ENCODE measurements at places on chromosomes 13 and 19. TPM values are rescaled to one million over a fixed set of nuclear protein-coding genes. Genes with fewer than 3 reads are reported as not detected.
A peak's percentile ranks its signal among the peaks of the same experiment; 100 is the strongest.

DNA sequence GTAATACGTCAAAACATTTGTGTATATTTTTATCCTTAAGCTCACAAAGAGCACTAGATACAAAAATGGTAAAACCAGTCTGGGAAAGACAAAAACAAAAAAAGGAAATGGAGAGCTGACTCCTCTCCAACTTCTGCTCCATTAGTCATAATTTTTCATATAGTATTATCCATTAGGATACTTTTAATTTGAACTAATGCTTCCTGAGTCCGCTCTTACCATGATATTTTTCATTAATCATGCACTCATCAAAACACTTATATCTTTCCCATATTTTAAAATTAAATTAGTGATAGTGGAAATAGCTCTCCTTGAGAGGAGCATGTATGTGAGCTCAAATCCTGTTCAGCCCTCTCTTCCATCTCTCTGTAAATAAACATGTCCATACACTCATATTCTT, 1093.0 kb upstream of the MIR17HG start:
- H3K27ac ChIP-seq: no peak overlapping the region
- DNase-seq: no peak
- no peaks in the 10 kb centered on the region for H3K4me1 ChIP-seq

Gene GZMM
- not detected for total RNA-seq

DNA sequence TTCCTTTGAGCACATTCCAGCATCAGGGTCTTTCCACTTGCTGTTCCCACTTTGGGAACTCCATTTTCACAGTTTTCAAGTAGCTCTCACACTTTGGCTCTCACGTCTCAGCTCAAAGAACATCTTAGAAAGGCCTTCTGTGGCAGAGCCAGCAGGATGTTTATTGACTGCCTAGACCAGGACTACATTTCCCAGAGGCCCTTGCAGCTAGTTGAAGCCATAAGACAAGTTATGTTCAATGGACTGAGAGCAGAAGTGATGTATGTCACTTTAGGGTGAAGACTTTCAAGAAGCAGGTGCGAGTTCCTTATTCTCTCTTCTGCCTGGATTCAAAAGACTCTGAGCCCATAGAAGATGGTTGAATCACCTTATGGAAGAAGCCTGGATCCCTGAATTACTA, 4.3 kb upstream of the HAUS5 start:
- H3K27me3 ChIP-seq: no peaks in the 10 kb centered on the region
- no peaks in the 10 kb centered on the region for H3K36me3 ChIP-seq
- no peak overlapping the region for H3K4me3 ChIP-seq
- no peaks in the 10 kb centered on the region for H3K4me1 ChIP-seq
- no peak for DNase-seq
- H3K27ac ChIP-seq: no peak overlapping the region

Gene PKN1
- 41.4 TPM for total RNA-seq

Gene LGALS7B
- not detected for total RNA-seq

DNA sequence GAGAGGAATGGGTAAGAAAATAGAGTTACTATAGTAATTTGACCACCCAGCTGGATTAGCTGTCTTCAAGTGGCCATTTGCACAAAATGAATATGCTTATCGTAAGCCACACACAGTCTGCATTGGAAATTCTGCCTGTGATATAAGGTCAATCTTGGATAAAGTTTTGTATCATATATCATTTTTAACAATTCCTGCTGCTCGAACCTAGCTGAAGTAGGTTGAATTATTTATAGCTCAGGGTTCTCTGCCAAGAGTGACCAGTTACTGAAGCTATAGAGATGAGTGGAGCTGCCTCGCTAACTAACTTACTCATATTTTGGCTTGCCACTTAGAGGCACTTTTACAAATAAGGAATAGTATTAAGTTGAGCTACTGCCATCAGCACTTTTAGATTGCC, 220.9 kb downstream of the RGCC start:
- H3K27ac ChIP-seq: no peak overlapping the region
- H3K4me1 ChIP-seq: peaks cover 4% of the 10 kb centered on the region
- H3K36me3 ChIP-seq: no peaks in the 10 kb centered on the region
- DNase-seq: peak; percentile 67
- no peak overlapping the region for H3K4me3 ChIP-seq
- H3K27me3 ChIP-seq: no peaks in the 10 kb centered on the region

DNA sequence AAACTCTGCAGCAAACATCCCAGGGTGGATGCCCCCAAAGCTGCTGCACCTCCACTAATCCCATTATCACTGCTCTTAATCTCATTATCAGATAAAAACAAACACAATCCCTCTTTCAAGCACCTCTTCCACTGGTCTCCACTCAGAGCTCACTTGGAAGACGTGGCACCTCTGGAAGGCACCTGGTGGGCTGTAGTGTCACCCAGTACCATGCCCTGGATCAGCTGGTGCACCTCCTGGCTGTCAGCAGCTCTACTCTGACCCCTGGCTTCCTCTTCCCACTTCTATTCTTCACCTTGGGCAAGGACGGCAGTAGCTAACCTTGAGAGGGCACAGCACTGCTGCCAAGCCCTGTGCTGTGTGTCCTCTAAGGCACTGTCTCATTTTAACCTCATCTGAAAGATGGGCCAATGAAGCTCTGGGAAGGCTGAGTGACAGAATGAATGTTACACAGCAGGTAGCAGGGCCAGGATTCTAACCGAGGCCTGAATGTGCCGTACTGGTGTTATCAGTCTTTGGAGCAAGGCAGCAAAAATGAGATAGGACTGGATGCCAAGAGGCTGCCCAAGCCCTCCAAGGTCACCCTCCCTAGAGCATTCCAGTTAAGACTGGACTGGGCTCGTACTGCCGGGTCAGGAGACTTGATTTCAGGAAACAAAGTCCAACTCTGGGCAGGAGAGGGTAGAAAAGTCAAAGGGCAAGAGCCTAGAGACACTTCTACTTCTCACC, 7.4 kb downstream of the BRD4 start:
- no peak overlapping the region for H3K4me3 ChIP-seq
- peaks cover 35% of the 10 kb centered on the region for H3K4me1 ChIP-seq
- DNase-seq: no peak
- no peak overlapping the region for H3K27ac ChIP-seq
- H3K36me3 ChIP-seq: no peaks in the 10 kb centered on the region

Gene ZNF723
- not detected for total RNA-seq

- H3K36me3 ChIP-seq: no peaks in the 10 kb centered on the region
- no peak for DNase-seq
- no peaks in the 10 kb centered on the region for H3K27me3 ChIP-seq
- no peak overlapping the region for H3K27ac ChIP-seq
- peaks cover 12% of the 10 kb centered on the region for H3K4me1 ChIP-seq
Observed at GRCh38 chr13:48443442-48444208, 30.7 kb upstream of the LPAR6 start.

GRCh38 chr19:5141129-5141849, 172.4 kb downstream of the KDM4B start:
- peaks cover 73% of the 10 kb centered on the region for H3K36me3 ChIP-seq
- H3K27ac ChIP-seq: no peak overlapping the region
- H3K4me3 ChIP-seq: no peak overlapping the region
- DNase-seq: peak; percentile 45
- no peaks in the 10 kb centered on the region for H3K27me3 ChIP-seq
- no peaks in the 10 kb centered on the region for H3K4me1 ChIP-seq

GRCh38 chr13:66559093-66559492, 671.0 kb downstream of the PCDH9 start:
- no peaks in the 10 kb centered on the region for H3K27me3 ChIP-seq
- H3K27ac ChIP-seq: no peak overlapping the region
- H3K4me3 ChIP-seq: no peak overlapping the region
- DNase-seq: peak; percentile 72
- H3K36me3 ChIP-seq: no peaks in the 10 kb centered on the region

DNA sequence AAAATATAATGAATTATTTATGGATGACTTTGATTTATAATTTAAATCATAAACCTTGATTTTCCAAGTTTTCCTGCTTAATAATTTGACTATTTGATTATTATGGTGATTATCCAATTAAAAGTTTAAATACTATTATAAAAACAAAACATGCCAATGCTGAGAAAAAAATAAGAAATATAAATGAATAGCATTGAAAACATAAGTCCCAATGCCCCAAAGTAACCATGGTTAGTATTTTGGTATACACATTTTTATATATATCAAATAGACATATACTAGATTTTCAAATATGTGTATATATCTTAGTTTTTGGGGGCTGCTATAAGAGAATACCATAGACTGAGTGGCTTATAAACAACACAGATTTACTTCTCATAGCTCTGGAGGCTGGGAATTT, 108.3 kb downstream of the GPC5 start:
- no peak for DNase-seq
- H3K4me3 ChIP-seq: no peak overlapping the region
- no peak overlapping the region for H3K27ac ChIP-seq

GRCh38 chr13:50015750-50016149, 506 bp downstream of the KCNRG start:
- no peak overlapping the region for H3K4me3 ChIP-seq
- no peaks in the 10 kb centered on the region for H3K27me3 ChIP-seq
- peaks cover 8% of the 10 kb centered on the region for H3K4me1 ChIP-seq

DNA sequence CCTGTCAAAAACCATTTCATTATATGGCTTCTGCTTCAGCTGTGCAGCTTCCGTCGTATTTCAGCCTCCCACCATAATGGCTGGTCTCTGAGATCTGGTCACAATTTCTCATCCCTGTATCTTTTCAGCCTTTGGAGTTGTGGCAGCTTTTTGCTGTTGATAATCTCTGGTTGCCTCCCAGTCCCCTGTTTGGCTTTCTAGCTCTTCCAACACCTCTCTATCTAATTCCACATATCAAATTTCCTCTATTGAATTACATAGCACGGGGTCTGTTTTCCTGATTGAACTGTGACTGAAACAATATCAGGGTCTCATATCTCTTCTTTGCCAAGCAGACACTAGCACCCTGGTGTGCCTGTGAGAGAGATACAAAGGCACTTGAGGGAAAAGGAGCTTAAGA, 222.1 kb upstream of the OBI1 start:
- H3K36me3 ChIP-seq: no peaks in the 10 kb centered on the region
- H3K4me1 ChIP-seq: no peaks in the 10 kb centered on the region
- no peaks in the 10 kb centered on the region for H3K27me3 ChIP-seq
- no peak for DNase-seq
- H3K27ac ChIP-seq: no peak overlapping the region

GRCh38 chr13:26604784-26605545, 47.5 kb downstream of the WASF3 start:
- no peaks in the 10 kb centered on the region for H3K27me3 ChIP-seq
- no peak for DNase-seq
- H3K4me1 ChIP-seq: peaks cover 14% of the 10 kb centered on the region
- H3K27ac ChIP-seq: no peak overlapping the region
- no peaks in the 10 kb centered on the region for H3K36me3 ChIP-seq

- no peaks in the 10 kb centered on the region for H3K36me3 ChIP-seq
- no peak overlapping the region for H3K4me3 ChIP-seq
- peaks cover 6% of the 10 kb centered on the region for H3K4me1 ChIP-seq
- no peaks in the 10 kb centered on the region for H3K27me3 ChIP-seq
Observed at GRCh38 chr19:556611-557382, 12.9 kb downstream of the GZMM start.

Gene CYP2S1
- total RNA-seq: 0.83 TPM

Gene SLC6A16
- under 0.01 TPM for total RNA-seq

GRCh38 chr19:19280561-19280960, 7.5 kb upstream of the TM6SF2 start:
- H3K36me3 ChIP-seq: peaks cover 58% of the 10 kb centered on the region
- no peak overlapping the region for H3K4me3 ChIP-seq
- H3K4me1 ChIP-seq: peaks cover 2% of the 10 kb centered on the region
- H3K27me3 ChIP-seq: no peaks in the 10 kb centered on the region

All from IMR-90 (cell line).